ENCODE measurements at places on chromosomes 12 and 14. TPM values are rescaled to one million over a fixed set of nuclear protein-coding genes. Genes with fewer than 3 reads are reported as not detected.

The LDHB gene
- 843 TPM for total RNA-seq

The GPR68 gene
- total RNA-seq, result not detected

The PROX2 gene
- total RNA-seq, result not detected

The STYK1 gene
- not detected for total RNA-seq

The KRT80 gene
- total RNA-seq, result 0.53 TPM

The STON2 gene
- total RNA-seq, result not detected

The KCNMB4 gene
- total RNA-seq, result under 0.01 TPM

The SIX4 gene
- 10.1 TPM for total RNA-seq

The TEX52 gene
- total RNA-seq, result not detected

The FAM90A1 gene
- total RNA-seq, result under 0.01 TPM

The KITLG gene
- 8.1 TPM for total RNA-seq

The RPL10L gene
- not detected for total RNA-seq

The SERPINA12 gene
- not detected for total RNA-seq

The LRRC10 gene
- not detected for total RNA-seq

The SLC41A2 gene
- total RNA-seq, result 4.0 TPM

The OR4E2 gene
- not detected for total RNA-seq

The PTCSC3 gene
- total RNA-seq, result not detected

The HOXC6 gene
- 2.5 TPM for total RNA-seq

The KRT74 gene
- not detected for total RNA-seq

The POTEG gene
- not detected for total RNA-seq

The CLEC4A gene
- total RNA-seq, result not detected

The SYNDIG1L gene
- not detected for total RNA-seq

The AP5M1 gene
- total RNA-seq, result 18.2 TPM

The C12orf54 gene
- total RNA-seq, result not detected

The TAC3 gene
- total RNA-seq, result not detected

The AKAP3 gene
- total RNA-seq, result not detected

The HOXC9 gene
- 2.0 TPM for total RNA-seq

The DEGS2 gene
- total RNA-seq, result not detected

The KLRK1 gene
- not detected for total RNA-seq

The WNK1 gene
- 36.6 TPM for total RNA-seq

The A2M gene
- 6.6 TPM for total RNA-seq

The ZNF84 gene
- total RNA-seq, result 12.1 TPM

The ABCD2 gene
- total RNA-seq, result 0.18 TPM

The CDKN3 gene
- 89.1 TPM for total RNA-seq

The C14orf180 gene
- not detected for total RNA-seq

The AJUBA gene
- 21.6 TPM for total RNA-seq

The TTC9 gene
- not detected for total RNA-seq

The SDSL gene
- total RNA-seq, result 8.6 TPM

The GPRC5D gene
- not detected for total RNA-seq

Measured in myometrial cell (primary cell).